ENCODE measurements at places on chromosomes 4 and X.

DNA sequence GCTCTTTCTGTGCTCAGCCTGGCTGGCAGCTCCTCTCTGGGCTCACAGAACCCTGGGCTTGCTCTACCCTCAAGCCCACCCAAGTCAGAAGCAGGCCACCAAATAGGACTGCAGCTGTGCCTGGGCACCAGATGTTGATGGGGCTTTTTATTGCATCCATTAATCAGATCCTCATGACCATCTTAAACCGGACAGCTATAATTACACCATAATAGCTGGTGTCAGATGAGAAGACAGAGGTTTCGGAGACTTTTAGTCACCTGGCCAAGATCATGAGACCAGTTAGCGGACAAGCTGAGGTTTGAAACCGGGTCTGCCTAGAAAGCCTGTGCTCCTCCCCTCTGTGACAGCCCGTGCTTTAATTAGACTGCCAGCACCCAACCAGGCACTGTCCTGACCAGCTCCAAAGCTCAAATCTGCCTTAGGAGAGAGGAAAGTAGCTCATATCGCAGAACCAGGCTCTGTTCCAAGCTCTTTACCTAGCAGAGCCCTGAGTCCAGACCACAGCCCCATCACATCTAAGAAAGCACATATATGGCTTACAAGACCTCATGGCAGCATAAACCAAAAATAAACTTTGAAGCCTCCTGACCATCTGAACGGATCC lies 88.9 kb downstream of the JAKMIP1 start:
- DNase-seq, result no peak

- no peak for DNase-seq
These were observed 62.0 kb upstream of the CLNK start for GRCh38 chr4:10746371-10747171.

DNA sequence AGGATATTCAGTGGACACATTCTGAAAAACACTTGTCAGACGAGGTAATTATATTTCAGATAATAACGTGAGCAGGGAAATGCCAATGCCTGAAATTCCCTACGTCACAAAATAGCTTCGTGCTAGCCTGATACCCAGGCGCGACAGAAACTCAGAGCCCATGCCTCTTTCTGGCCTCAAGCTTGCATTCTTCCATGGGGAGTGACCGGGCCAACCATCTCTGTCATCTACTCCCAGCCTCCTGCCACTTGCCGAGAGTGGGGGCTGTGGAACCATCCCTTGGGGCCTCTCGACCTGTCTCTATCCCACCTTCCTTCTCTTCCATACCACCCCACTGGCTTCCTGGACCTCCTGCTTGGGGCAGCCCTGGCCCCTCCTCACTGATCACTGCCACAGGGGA lies 34.5 kb upstream of the CDKN2AIP start:
- no peak for DNase-seq

DNA sequence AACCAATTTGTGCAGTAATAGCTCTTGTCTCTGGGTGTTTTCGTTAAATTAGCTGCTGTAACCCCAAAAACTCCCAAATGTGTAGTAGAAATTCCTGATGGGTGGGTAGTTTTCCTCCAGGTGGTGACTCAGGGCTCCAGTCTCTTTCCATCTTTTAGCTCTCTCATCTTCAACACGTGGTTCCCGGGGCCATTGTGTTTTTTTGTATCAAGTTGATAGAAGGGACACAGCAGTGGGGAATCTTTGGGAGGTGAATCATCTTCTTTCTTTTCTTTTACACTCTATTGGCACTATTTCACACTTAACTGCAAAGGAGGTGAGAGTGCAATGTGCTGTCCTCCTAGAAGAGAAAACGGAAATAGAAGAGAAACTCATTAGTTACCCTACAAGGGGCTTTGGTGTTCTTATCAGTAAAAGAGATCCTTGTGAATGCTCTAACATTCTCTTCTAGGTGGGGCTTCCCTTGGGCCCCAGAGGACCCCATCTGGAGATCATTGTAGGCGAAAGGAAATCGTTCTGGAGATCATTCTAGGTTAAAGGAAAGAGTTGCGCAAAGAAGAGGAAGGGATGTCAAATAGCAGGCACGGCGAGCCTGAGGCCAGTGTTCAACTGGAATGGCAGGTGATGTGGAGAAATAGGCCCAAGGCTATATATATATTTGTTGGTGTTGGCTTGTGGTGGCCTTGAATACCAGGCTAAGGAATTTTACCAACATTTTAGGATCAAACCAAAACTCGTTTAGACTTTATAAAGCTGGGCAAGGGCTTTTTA lies 68.2 kb upstream of the ACSL1 start:
- no peak for DNase-seq

GRCh38 chr4:70759126-70759525 lies 37.4 kb downstream of the RUFY3 start:
- DNase-seq, result no peak

DNA sequence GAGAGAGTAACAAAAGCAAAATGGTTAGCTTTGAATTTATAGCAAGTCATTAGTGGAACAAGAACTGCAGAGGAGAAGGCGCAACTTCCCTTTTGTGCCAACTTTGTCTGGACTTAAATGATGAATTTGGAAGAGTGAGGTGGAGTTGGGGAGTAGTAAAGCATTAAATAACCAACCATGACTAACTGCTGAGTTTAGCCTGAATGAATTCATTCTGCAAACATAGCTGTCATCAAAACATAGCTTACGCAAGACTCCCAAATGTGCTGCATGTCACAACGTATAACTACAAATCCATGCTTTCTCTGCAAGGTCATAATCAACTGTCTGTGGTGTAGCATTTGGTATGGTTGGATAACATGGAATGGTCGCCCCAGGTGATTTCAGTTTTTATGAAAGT lies 75.9 kb upstream of the RPL34 start:
- no peak for DNase-seq

DNA sequence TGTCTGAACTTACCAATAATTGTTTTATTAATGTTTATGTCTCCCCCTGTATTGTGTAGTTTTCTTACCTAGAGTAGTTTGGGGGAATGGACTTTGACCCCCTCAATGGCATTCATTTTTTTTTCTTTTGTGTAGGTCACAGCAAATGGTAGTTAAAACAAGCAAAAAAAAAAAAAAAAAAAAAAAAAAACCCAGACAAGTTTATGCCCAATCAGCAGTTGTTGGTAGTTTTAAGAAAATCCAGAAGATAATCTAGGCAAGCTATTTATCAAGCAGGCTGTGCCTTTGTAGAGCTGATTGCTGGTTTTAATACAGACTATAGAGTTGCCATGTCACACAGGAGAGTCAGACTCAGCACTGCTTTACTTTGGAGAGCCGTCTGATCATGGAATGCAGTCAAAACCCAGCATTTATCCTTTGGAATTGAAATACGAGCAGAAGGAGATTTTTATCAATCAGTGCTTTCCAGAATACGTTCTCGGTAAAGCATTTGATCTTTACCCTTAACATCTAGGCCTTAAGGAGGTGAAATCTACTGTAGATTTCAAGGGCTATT lies 16.6 kb downstream of the DCUN1D4 start:
- DNase-seq, result no peak

- DNase-seq, result no peak
These were observed 83.4 kb downstream of the TMEM164 start for GRCh38 chrX:110086162-110086915.

GRCh38 chr4:37243722-37244582 lies 591 bp upstream of the NWD2 start:
- peak; percentile 46 for DNase-seq

GRCh38 chrX:68832101-68832416 lies 3.2 kb downstream of the EFNB1 start:
- DNase-seq, result no peak

- no peak for DNase-seq
These were observed 227.2 kb upstream of the MBNL3 start for GRCh38 chrX:132716006-132716405.

GRCh38 chrX:15672881-15673280 lies 8.3 kb upstream of the CLTRN start:
- no peak for DNase-seq
